ENCODE measurements at places on chromosomes 1 and 21.

GRCh38 chr1:44985747-44986359, 542 bp downstream of the EIF2B3 start:
- DNase-seq: no peak

GRCh38 chr1:23726686-23727085, 16.6 kb upstream of the ELOA start:
- no peak for DNase-seq

- no peak for DNase-seq
These were observed 87.0 kb upstream of the C1orf21 start for GRCh38 chr1:184299796-184300195.

- peak; percentile 85 for DNase-seq
These were observed at the start of gene KLHDC9 for GRCh38 chr1:161098210-161099068. TSS of gene KLHDC9 (plus strand) at chr1:161098361. CDS start at chr1:161098536, 175 bp downstream.

DNA sequence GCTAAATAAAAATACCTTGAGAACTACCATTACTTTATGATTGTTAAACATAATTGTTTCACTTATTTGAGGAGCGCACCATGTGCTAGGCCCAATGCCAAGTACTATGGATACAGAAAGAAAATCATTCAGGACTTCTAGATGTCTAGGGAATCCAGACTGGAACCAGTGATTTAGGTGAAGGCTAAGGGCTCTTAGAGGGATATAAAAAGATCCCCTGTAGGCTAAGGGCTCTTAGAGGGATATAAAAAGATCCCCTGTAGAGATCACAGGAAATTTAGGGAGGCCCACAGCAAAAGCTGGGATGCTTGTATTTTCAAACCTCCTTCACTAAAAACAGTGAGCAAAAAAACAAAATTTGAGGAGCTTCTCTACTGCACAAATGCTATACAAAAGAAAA, 6.7 kb downstream of the TOR1AIP2 start:
- no peak for DNase-seq

GRCh38 chr1:154961207-154962155, at the start of gene PYGO2:
TSS of gene PYGO2 (minus strand) at chr1:154961782. CDS start at chr1:154961576, 206 bp downstream.
- peak; percentile 91 for DNase-seq

DNA sequence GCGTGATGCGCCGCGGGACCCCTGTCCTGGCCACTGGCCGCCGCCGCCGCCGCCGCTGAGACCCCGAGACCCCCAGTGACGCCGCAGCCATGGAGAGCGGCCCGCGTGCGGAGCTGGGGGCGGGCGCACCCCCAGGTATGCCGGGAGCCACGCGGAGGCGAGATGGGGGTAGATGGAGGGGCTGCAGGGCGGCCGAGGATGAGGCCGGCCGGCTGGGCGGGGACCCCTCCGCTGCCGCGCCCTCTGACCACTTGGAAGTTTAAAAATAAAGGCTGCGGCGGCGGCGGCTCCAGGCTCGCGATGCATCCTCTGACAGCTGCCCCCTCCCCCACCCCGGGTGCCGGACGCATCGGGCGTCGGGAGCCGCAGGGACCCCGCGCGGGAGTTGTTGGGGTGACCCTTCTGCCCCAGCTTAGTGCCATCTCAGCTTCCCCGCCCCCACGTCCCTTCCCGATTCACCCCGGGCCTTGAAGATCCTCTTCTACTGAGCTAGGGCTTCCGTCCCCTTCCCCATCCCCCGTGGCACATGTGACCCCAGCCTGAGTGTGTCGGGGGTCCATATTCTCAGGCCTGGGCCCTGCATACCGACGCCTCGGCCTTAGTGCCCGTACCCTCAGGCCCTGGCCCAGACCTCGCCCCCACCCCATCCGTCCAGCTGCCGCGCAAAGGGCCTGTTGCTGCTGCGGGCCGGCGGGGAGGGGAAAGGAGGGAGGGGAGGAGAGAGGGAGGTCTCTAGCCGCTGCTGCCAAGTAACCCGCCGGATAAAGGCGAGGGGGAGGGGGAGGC, 562 bp downstream of the MAP7D1 start:
- peak; percentile 78 for DNase-seq

DNA sequence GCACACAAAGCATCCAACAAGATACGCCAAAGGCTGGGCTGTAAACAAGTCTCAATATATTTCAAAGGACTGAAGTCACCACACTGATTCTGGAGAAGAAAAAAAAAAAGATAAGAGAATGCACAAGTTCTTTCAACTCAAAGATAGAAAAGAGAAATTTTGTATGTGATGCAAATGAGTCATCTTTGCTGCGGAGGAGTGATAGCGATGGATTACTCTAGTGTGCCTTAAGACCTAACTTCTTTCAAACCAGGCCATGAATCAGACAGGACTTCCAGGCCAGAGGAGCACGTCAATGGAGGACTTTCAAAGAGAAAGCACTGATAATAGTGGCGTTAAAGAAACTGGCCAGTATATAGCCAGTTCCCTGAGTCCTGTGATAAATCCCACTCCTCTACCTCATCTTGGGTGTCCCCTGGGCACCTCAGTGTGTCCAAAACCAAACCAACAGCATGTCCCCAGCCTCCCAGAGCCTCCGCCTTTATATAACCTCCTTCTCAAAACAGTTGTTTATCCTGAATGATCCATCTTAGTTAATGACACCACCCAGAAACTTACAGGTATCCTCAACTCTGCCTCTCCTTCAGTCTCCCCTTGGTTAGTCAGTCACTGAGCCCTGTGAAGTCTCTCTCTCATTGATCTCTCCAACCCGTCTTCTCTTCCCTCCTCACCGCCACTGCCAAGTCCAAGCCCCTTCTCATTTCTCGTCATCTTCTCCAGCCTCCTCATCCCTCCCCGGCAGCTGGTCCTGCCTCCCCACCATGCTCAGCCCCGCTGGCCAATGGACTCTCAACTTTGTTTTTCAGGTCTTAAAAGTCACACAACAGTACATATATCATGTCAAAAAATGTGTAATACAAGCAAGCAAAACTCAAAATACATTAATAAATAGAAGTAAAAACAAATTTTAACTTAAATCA, 47.2 kb upstream of the IFFO2 start:
- DNase-seq: peak; percentile 53

DNA sequence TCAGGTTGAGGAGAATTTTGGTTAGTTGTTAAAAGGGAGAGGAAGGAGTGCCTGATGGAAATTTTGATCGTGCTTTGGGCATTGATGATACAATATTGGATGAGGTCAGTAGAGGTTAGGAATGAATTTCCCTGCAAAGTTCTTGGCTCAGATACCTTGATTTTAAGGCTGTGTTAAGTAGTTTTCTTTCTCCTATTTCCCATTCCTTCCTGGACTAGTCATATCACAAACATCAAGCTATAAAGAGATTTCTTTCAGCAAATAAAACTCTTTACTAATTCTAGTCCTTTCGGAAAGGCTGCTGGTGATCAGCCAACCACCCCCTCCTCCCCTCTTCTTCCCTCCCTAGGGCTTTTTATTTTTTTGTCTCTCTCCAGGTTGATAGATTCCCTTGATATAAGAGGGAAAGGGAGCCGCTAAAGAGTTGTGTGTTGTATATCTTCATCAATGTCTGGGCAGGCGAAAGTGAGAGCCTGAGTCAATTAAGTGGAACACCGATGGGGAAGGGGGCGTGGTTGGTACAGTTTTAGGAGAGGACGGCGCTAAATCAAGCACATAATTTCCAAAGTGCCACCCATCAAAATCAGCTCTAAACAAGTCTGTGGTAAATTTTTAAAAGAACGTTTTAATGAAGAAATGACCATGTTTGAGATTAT, 100.1 kb upstream of the PLXNA2 start:
- DNase-seq: no peak

GRCh38 chr1:192506741-192507155, 68.8 kb upstream of the RGS1 start:
- no peak for DNase-seq

DNA sequence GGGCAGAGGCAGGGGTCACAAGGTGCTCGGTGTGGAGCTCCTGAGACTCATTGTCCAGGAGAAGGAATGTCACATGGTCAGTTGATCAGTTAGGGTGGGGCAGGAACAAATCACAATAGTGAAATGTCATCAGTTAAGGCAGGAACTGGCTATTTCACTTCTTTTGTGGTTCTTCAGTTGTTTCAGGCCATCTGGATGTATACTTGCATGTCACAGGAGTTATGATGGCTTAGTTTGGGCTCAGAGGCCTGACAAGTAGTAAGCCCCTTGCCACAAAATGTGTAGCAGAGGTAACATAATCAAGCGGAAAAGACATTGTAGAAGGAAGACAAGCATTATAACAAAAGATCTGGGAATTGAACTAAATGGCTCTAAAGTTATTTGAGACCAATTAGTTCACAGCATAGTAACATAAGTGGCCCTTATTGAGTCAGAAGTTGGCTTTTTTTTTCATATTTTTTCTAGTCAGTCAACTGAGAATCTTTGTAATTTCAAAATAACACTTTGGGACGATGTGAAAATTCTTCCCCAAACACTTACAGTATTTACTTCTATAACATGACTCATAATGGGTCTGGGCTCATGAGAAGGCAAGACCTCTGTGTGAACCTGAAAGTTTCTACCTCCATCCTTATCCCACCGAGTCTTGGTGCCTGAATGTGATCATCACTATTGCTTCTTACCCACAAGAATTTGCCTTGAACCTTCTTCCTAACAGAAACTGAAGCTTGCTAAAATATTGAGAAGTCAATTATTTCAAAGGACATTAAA, 137.0 kb upstream of the DPT start:
- DNase-seq: no peak

DNA sequence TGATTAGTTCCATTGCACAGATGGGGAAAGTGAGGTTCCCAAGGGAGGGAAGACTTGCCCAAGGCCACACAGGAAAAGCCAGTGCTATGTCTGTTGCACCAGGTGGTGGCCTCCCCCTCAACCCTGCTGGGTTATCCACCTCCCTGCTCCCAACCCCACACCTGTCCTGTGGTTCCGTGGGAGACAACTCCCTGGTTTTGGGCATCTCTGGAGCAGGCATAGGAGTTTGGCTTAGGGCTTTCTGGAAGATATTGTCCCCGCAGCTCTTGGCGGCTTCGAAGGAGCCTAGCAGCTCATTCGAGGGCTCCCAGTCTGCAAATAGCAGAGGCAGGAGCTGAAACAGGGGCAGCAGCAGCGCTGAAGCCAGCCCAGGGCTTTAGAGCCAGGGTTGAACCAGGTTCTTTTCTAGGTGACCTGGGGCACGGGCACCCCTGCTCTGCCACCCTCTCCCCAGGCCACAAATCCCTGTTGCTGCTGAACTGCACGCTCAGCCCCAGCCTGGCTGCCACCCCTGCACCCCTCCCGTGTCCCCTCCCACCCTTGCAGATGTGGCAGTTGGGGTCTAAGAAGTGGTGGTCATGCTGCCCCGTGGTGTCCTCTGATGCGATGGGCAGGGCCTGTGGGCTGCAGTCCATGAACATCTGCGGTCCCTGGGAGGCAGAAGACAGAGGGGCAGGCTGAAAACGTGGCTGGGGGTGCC, 22.1 kb downstream of the SPOCD1 start:
- DNase-seq: peak; percentile 44

DNA sequence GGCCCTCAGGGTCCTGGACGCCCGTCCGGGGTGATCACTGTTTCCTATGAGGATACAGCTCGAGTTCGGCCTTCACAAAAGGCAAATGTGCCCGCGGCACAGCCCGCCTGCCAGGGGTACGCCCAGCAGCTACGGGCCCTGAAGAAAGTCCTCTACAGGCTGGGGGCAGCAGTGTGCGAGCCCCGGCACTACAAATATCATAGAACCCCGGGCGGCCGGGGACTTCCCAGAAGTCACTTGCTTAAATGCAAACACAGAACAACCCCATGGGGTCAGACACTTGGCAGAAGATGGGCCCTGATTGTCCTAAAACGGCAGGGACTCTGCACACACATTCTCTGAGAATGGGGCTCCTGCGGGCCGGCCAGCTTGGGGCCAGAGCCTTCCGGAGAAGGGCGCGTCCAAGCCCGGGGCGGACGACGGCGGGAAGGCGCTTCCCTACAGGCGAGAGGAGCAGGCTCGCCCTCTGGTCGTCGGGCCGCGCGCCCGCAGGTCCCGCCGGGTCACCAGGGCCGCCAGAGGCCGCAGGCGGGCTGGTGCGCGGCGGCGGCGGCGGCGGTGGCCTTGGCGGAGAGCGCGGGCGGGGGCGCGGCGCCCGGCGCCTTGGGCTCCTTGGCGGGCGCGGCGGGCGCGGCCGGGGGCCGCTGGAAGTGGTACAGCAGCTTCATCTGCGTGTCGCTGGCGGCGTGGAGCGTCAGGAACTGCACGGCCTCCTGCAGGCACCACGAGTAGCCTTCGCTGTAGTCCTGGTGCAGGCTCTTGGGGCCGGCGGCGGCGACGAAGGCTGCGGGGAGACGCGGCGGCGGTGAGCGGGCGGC, 888 bp downstream of the HES5 start:
- DNase-seq: no peak

GRCh38 chr1:70458131-70458530, 47.1 kb downstream of the CTH start:
- DNase-seq: no peak
